ENCODE measurements at places on chromosomes 3 and 15.

GRCh38 chr3:69751074-69751476, 11.8 kb downstream of the MITF start:
- DNase-seq = no peak

- DNase-seq = no peak
Observed at GRCh38 chr3:42605546-42606173, 5.2 kb downstream of the NKTR start.

- no peak for DNase-seq
Observed at GRCh38 chr15:27027229-27027628, 56.2 kb downstream of the GABRG3 start.

DNA sequence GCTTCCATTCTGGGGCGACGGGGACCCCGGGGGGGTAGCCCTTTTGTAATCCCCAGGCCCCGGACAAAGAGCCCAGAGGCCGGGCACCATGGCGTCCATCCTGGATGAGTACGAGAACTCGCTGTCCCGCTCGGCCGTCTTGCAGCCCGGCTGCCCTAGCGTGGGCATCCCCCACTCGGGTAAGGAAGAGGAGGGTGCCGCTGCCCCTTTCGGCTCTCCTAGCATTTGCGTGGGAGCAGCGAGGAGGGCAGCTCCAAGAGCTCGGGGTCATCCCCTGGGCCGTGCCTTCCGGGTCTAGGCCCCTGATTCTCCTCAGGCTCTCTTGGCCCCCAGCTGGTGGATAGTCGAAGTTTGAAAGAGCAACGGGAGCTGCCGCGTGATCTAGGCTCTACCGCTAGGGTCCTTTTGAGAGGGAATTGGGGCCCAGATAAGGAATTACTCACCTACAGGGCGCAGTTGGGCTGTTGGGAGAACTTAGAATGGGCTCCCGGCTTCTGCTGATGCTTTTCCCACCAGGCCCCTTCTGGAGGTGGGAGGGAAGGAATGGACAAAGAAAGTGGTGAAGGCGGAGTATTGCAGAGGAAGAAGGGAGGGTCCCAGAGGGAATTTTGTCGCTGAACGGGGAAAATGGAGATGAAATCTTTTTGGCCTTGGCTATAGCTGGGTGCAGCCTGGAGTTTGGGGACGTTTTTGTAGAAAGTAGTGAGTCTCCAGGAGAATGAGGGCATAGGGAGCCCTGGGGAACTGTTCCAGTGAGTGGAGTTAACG, 615 bp downstream of the VPS18 start:
- DNase-seq = no peak
